Activated T-helper 1 cell treated with anti-CD3 and anti-CD28 coated beads, Interleukin-12 subunit alpha, Interleukin-12 subunit beta, Interleukin-2, Interleukin-4 antibody, amounts not matched to agents 30 ng/mL and 10 ng/mL and 1 ng/mL, durations not matched to agents 14 hours and 24 hours and 36 hours (primary cell): ENCODE measurements at places on chromosomes 3 and 15. TPM values are rescaled to one million over a fixed set of nuclear protein-coding genes. Genes with fewer than 3 reads are reported as not detected.

ITIH1 gene
- total RNA-seq = not detected in 2 replicates

CYP1A2 gene
- not detected in 2 replicates for total RNA-seq

SNRPN gene
- 33.6 and 35.4 TPM in 2 replicates for total RNA-seq

SNX22 gene
- total RNA-seq = 0.99 and 1.1 TPM in 2 replicates

PTPN9 gene
- 28.0 and 31.7 TPM in 2 replicates for total RNA-seq

PATL2 gene
- total RNA-seq = 11.1 and 11.5 TPM in 2 replicates

PAQR5 gene
- 0.12 TPM in 1 of 2 replicates, not detected in the other for total RNA-seq

INKA1 gene
- total RNA-seq = 1.3 and 2.7 TPM in 2 replicates

VIPR1 gene
- 0.69 and 0.88 TPM in 2 replicates for total RNA-seq

TMEM212 gene
- total RNA-seq = not detected in 2 replicates

FETUB gene
- not detected in 2 replicates for total RNA-seq

DNA sequence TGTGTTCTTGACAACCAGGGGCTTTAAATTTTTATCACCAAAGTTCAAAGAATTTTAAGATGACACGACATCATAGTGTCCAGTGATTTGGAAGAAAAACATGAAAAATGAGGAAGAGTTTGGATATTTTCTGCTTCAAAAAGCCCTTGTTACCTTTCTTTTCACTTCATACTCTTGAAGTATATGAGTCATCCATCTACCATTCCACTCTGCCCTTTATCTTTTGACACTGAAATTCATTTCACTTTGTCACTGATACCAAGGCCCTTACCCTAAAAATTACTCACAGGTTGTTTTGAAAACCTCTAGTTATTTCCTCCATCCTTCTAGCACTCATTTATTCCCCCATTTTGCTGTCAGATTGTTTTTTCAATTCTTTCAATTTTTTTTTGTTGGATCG, 42.7 kb downstream of the OR5H15 start:
- no peak for DNase-seq

- no peak for DNase-seq
Measured at GRCh38 chr3:108201258-108201657, 21.0 kb downstream of the IFT57 start.

DNA sequence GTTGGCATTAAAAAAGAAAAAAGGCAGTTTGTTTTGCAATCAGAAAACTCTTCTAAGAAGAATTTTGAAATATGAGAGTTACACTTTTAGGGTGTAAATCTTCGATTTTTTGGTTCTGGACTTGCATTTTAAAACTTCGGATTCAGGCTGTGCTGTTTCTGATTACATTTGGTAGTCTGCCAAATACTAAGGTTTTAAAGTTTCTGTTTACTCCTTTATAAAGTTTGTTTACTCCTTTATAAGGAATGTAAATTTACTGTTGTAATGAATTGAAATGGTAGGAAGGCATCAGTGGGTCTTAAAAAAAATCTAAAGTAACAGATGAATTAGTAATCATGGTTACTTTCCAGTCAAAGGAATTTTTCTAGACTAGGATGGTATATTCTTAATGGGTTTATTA, 14.1 kb downstream of the FXR1 start:
- no peak for DNase-seq

DNA sequence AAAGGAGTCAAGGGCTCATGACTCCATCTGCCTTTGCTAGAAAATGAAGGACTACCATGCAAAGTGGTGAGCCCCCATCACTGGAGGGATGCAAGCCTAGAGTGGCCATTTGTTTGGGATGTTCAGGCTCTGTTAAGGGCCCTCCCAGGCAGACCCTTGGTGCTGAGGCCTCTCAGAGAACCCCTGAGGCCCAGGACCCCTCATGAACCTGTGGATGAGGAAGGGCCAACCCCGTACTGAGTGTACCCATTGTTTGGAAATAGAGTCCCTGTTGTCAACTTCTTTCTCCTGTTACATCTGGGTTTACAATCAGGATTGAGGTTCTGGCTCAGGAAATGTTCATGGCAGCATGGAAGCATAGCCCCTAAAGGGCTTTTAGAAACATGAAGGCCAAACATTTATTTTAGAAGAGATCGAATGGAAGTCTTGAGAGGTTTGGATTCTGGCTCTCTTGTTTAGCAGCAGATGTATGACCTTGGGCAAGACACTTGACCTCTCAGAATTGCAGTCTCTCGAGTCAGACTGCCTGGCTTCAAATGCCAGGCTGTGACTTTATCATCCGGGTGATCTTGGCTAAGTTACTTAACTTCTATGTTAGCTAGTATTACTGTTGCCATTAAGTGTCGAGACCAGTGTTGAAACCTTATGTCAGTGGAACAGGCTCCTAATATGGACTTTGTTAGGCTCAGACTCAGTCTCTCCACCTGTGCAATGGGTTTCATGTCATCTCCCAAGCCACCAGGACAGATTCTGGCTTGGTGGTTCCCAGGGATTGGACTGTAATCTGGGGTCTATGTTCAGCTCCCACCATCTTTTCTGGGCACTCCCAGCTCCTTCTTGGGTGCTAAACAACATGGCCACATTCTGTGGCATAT, 12.4 kb downstream of the ITGA11 start:
- DNase-seq = no peak

GRCh38 chr15:88661761-88662556, 23.1 kb downstream of the ISG20 start:
- DNase-seq = no peak

DNA sequence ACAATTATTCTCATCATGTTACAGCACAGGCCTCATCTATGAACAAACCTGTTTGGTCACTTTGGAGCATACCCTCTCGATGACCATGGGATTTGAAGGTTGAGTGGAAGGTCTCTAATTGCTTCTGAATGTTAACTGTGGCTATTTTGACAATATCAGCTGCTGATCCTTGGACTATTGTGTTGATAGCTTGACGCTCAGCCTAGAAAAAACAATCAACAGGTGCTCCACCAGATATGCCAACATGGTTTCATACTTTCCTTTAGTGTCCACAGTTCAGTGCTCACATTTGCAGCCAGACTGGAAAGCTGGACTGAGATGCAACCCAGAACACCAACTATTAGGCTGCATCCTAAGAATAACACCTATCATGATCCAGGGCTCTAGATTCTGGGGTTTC, 109.7 kb downstream of the POLQ start:
- DNase-seq = no peak

DNA sequence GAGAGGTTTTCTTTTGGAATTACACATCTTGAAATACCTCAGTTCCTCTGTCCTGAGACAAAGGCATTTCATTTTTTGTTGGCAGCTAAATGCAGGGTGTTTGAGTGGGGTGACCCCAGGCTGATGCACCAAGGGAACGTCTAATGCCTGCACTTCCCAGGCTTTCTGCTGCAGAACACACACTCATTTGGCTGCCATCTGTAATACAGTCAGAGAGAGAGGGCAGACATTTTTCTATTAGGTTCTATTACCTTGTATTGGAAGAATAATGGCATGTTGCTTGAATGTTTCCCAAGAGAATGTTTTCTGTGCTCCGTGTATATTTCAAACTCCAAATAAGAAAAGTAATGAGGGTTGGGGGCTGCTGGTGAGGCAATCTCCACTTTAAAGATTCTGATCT, 87.1 kb downstream of the PTPRG start:
- no peak for DNase-seq

- DNase-seq = peak; percentile 25
Measured at GRCh38 chr3:152419748-152420147, 151.0 kb downstream of the MBNL1 start.

DNA sequence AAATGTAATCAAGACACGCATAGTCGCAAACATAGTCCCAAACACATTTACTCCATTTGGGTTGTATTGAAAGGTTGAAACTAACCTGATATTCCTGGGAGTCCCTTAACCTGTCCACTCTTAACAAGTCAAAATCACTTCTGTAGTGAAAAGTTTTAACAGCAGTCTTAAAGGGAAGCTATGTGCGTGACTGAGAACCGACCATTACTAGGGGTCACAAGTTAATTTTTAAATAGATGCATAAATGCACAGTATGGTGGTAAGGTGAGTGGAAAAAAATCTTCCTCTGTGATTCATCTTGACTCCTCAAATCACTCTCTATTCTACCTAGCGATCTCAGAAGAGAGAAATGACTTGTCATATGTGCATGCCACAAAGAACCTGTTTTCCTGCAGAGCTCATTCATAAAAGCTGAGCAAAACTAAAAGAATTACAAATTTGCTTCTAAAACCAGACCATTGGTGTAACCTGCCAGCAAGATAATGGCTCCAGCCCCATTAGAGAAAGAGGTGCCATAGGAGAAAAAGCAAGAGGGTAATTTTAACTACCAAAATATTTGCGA, 4.8 kb downstream of the GPR15 start:
- no peak for DNase-seq

- DNase-seq = no peak
Measured at GRCh38 chr15:71338265-71338664, 223.0 kb downstream of the THSD4 start.

GRCh38 chr3:9617056-9617455, 32.2 kb upstream of the MTMR14 start:
- DNase-seq = no peak

GRCh38 chr3:147267434-147267833, 138.9 kb downstream of the ZIC4 start:
- no peak for DNase-seq

DNA sequence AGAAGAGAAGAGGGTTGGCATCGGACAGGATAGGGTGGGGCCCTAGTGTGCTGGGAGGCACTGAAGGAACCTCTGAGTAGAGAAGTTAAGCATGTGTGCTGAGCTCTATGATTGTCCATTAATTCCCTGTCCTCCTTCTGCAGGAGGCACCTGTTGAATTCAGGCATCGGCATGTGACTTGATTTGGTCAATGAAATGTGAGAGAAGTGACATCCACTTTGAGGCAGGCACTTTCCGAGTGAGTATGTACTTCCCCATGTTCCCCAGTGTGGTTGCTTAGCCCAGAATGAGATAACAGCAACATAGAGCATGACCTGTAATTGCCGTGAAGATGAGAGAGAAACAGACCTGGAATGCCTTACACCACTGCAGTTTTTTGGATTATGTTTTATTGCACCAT, 224.8 kb downstream of the RPLP1 start:
- DNase-seq = no peak

DNA sequence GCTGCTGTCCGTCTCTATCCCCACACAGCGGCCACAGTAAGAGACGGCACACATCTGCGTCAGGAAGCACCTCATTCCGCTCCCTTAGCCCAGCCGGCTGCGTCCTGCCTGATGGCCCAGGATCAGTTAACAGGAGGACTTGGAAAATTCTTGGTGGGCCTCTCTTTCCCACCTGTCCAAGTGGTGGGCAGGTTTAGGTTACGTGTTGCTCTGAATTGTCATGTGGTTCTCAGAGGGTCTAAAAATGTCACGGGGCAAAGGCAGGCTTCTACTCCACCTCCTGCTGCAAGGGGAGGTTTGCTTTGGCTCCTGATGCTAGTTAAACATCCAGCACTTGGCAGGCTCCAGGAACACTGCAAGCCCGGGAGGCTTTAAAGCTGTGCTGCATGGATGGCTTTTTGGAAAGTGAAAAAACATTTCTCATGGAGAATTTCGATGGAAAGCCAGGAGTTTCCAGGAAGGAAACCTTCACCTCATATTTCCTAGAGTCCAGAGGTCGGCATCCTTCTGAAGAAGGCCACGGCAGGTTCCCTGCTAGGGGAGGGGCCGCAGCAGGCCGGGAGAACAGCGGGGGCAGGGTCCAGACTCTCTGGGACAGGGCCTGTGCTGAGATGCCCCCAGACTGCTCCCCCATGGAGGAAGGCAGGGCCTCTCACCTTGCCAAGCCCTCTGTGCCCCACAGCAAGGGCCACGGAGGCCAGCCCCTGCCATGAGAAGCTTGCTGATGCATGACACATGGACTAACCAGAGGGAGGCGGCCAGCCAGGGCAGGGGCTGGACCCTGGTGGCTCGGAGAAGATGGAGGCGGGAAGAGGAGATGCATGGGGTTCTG, 10.8 kb downstream of the CTSH start:
- no peak for DNase-seq

DNA sequence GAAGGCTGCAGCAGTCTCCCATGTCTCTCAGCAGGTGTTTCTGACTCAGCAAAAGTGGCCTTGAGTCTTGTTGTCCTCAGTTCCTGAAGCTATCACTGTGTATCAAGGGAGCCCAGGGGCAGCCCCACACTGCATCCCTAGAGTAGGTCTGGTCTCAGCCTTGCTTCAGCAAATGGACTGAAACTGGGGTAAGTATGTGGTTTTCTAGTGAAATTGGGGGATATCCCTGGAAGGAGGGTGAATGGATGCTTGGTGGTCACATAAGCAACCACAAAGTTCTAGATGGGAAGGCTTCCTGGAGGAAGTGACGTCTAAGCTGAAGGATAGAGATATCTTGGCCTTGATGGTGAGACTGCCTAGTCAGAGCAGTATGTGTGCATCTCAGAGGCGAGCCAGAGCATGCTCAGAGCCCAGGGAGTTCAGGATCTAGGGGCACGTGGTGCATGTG, 38.4 kb downstream of the TMEM158 start:
- no peak for DNase-seq

DNA sequence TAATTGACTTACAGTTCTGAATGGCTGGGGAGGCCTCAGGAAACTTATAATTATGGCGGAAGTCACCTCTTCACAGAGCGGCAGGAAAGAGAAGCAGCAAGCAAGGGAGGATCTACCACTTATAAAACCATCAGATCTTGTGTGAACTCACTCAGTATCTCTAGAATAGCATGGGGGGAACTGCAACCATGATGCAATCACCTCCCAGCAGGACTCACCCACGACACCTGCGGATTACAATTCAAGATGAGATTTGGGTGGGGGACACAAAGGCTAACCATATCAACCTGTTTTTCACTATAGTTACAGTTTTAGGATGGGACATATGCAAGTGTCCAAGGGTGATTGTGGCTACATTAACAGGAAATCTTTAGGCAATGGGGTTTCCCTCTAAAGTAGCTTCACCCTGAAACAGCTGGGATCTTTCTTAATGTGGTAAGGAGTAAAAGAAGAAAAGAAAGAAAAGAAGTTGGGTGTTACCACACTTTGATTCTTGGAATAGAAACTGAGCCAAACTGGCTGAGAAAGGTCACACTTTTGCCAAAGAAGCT, 453.8 kb downstream of the OTOL1 start:
- no peak for DNase-seq

DNA sequence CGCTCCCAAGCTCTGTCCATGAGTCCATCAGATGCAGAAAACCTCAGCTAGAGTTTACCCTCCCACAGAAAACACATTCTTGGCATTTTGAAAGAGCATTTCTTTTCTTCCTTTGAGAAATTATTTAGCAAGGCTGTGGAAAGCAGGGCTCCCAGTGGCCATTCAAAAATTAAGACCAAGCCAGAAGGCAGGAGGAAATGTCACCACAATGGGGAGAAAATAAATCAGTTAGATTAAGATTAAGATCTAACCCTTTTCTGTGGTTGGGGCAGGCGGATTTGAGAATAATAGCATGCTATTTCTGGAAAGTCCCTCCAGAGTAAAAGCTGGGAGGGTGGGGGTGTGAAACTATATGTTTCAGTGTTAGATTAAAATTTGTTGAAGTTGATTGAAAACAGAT, 20.2 kb downstream of the LRIG1 start:
- DNase-seq = peak; percentile 45

GRCh38 chr15:36860792-36861191, 239.6 kb downstream of the MEIS2 start:
- no peak for DNase-seq

GRCh38 chr3:190319660-190320059, 2.6 kb downstream of the CLDN1 start:
- DNase-seq = no peak
